ENCODE measurements at places on chromosomes 16 and 17. TPM values are rescaled to one million over a fixed set of nuclear protein-coding genes. Genes with fewer than 3 reads are reported as not detected.

Gene LGALS3BP
- 32.1 TPM for total RNA-seq

Gene MCRIP2
- 83.1 TPM for total RNA-seq

Gene ZNF747
- 15.4 TPM for total RNA-seq

Gene NPIPA3
- 1.5 TPM for total RNA-seq

Gene SHISA9
- total RNA-seq, result 0.08 TPM

Gene CBLN1
- not detected for total RNA-seq

Gene ESRP2
- 0.68 TPM for total RNA-seq

Gene EPN2
- total RNA-seq, result 6.1 TPM

- DNase-seq, result no peak
Observed at GRCh38 chr17:35554668-35555067, 6.0 kb downstream of the SLFN14 start.

GRCh38 chr16:88315543-88316105, 67.1 kb upstream of the ZNF469 start:
- DNase-seq, result no peak

GRCh38 chr17:29115961-29116803, 64.0 kb downstream of the MYO18A start:
- peak; percentile 20 for DNase-seq

GRCh38 chr16:70685061-70685937, 554 bp downstream of the MTSS2 start:
- DNase-seq, result no peak

DNA sequence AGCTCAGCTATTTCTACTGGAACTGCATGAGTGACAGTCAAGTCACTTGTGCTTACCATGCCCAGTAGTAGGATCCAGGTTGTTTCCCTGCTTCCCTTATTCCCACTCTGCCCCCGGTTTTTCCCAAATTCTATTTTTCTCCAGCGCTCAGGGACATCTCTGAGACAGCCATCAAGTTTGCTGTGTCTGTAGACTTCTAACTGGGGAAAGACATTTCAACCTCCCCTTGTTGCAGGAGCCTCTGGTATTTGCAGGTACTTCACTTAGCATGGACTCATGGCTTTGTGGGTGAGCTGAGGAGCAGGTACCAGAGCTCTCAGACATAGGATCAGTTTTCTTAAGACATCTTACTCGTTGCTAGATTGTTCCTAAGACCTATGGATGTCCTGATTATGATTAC, 801.6 kb upstream of the RBFOX1 start:
- DNase-seq, result no peak

DNA sequence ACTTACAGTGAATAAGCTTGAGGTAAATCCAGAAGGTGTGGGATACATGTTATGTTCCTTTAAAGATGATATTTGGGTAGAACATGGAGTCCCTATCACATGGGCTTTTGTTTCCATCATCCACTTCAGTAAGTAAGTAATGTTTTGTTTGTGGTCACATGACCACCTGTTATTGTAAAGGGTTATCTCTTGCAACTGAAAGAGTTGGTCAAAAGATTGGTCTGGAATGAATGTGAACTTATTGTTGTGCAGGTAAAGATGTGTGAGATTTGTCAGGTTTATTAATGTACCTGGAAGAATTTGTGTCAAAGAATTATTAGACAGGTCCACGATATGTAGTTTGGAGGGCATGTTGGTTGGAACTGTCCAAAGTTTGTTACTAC, 1.6 kb downstream of the OMG start:
- DNase-seq, result no peak
